Activated CD8-positive, alpha-beta memory T cell treated with anti-CD3 and anti-CD28 coated beads, Interleukin-2, amount 50 U/mL, for 4 hours (primary cell): ENCODE measurements at places on chromosomes 13 and 19.
A peak's percentile ranks its signal among the peaks of the same experiment; 100 is the strongest.

DNA sequence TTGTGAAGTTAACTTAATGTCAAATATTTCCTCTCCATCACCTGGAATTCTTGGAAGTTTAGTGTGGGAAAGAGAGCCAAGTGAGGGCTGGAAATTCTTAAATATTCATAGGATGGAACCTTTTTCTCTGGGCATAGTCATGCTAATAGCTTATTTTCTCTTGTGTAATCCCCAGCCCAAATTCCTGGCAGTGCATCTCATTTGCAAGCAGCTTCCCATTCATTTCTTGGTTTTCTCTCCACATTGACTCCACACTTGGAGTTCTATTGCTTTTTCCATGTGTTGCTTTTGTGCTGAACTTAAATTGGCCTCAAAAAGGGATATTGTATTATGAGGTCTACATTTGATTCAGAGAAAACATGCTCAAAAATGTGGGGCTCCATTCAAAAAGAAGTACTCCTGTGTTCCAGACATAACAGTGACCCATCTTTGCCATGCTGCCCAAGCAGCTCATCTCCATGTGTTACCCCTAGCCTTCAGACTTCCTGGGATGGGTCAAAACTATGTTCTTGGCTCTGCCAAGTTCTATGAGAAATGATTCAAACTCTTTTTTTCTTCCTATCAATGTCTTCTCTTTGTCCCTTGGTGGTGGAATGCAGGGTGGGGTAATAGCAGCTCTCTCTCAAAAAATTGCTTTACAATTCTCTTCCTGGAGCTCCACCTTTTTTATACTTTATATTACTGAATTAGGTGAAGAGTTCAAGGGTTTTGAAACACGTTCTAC lies 2471.5 kb downstream of the PCDH9 start:
- no peak for DNase-seq

DNA sequence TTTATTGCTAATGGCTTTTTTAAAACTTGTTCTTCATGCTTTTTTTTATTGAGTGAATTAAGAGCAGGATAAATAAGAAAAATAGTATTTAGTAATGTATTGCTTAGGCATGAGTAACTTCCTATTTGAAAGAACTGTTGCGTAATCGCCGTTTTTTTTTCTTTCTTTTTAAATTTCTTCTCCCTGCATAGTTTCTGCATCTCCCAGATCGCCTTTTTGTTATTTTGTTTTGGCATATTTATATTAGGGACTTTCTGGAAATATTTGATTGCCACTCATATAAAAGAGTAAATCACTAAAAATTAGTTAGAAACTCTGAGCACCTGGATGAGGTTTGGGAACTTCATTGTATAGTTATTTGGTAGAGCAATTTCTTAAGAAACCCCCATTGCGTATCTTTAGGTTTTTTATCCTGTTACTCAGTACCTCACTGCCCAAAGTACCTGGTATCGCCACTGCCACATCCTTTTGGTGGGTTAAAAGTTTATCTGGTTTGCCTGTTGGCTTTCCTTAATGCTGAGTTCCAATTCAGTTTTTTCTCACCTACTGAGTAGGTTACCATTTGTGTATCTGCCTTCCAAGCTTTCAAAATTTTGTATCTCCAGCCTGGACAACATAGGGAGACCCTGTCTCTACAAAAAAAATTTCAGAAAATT lies 36.2 kb upstream of the LPAR6 start:
- no peak for DNase-seq

DNA sequence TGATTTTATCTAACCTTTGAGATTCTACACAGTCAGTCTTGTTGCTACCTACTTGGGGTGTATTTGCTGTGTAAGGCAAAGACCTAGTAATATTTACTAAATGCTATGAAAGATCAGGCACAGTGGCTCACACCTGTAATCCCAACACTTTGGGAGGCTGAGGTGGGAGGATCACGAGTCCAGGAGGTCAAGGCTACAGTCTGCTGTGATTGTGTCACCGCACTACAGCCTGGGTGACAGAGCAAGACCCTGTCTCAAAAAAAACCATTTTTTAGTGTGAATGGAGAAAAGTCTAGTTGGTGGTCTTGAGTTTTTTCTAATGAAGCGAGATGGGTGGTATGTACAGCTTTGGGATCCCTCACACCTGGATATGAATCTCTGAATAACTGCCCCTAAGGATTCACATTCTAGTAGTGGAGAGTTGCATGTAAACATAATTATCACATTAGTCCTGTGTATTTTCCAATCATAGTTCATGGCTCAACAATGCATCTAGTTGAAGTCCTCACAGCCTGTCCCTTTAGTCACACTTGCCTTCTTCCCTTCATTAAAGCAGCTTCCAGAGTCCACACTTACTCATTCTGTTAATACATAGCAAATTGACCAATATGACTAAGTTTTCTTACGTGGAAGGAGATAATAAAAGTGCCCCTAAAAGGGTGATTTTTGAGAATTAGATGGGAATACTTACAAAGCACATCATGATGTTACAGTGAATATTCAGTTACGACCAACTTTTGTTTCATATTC lies 7.5 kb downstream of the RPL21 start:
- no peak for DNase-seq

GRCh38 chr19:33249740-33250366 lies 24.2 kb upstream of the SLC7A10 start:
- DNase-seq = no peak

GRCh38 chr13:75818179-75818967 lies 182.2 kb downstream of the LMO7 start:
- no peak for DNase-seq

- DNase-seq = no peak
Observed at GRCh38 chr19:16888629-16889365, at the start of gene F2RL3. Gene F2RL3 (plus strand): TSS chr19:16888999. CDS start chr19:16889190, 191 bp downstream.

DNA sequence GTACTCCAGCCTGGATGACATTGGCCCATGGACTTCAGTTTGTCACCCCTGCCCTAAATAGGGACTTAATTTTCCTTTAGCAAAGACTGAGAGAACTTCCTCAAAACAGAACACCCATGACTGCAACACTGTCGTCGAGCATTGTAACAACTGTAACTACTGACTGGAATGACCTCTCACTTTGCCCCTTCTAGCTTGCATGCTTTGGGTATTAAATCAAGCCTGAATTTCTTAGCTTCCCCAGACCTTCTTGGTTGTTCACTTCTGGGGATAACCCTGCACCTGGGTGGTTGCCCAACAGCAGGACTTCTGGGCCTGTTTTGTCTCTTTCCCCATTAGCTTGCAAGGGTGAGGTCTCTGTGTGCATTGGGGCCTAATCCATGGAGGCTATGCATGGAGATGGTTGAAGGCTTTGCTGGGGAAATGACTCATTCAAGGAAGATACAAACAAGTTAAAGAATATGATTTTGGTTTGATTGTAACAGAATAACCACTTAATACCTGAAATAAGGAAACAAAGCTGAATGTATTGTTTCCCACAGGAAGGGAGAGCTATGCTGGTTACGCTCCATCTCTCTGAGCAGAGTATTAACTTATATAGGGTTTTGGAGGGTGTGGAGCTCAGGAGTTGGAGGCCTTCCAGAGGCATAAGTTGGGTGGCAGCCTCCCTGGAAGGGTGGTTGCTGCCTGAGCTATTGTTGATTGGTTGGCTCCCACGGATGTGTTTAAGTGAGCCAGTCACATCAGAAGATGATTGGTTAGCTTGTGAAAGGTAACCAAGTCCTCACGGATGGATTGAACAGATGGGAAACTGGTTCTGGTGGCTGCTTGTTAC lies 34.7 kb upstream of the UBAC2 start:
- DNase-seq = no peak

DNA sequence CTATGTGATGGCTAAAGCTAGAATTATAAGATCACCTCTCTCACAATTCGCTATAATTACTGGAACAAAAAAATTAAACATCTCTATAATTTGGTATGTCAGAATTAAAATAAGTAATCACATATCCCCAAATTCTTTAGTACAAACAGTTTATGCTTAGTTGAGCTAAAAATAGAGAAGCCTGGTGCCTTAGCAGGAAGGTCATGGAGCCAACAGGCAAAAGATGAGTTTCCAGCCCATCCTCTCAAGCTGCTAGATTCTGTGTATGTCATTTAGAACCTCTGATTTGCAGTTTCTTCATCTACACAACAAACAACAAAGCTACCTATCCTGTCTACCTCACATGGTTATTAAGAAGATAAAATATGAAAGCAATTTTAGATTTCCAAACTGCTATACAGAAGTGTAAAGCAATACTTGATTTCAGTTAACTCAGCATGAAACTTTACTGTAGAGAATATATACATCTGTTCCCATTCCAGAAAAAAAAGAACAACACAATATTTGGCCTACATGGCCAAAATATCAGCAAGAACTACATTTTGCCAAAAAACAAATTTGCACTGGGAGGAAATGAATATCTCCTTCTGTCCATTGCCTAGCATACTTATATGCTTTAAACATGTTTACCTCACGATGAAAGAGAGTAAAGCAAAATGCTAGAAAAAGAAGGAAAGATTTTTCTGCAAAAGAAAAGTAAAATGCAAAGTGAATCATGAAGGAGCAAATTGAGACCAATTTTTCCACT lies 294.0 kb upstream of the MIR17HG start:
- no peak for DNase-seq

- no peak for DNase-seq
Observed at GRCh38 chr19:7831452-7831851, 1.4 kb downstream of the EVI5L start.

DNA sequence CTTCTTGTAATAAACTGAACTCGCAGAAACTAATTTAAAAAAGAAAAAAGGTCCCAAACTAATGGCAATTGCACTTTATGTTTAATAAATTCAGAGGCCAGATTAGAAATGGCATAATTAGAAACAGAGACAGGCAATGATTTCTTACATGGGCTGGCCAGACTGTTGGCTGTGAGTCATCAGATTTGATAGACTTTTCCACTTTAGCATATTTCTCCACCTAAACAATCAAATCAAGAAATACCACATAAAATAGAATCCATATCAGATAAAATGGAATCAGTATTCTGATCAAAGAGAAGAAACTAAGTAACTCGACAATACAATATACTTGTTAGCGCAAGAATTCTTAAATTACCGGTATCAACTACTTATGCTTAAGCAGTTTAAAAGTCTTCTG lies 29.0 kb downstream of the EXOSC8 start:
- DNase-seq = no peak

DNA sequence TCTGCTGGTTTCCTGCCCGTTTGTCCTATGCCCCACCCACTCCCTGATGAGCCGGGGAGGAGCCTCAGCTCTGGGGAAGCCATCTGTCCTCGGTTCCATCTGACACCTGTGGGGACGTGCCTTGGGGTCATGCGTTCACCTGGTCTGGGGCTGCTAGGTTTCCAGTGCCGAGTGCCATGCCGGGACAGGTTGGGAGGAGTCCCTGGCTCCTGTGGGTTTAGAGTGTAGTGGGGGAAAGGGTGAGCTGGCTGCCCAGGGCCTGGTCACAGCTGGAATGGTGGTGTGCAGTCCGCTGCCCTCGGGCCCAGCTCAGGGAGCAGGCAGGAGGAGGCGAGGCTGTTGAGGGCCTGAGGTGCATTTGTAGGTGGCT lies 2.5 kb downstream of the KDM4B start:
- DNase-seq = no peak

DNA sequence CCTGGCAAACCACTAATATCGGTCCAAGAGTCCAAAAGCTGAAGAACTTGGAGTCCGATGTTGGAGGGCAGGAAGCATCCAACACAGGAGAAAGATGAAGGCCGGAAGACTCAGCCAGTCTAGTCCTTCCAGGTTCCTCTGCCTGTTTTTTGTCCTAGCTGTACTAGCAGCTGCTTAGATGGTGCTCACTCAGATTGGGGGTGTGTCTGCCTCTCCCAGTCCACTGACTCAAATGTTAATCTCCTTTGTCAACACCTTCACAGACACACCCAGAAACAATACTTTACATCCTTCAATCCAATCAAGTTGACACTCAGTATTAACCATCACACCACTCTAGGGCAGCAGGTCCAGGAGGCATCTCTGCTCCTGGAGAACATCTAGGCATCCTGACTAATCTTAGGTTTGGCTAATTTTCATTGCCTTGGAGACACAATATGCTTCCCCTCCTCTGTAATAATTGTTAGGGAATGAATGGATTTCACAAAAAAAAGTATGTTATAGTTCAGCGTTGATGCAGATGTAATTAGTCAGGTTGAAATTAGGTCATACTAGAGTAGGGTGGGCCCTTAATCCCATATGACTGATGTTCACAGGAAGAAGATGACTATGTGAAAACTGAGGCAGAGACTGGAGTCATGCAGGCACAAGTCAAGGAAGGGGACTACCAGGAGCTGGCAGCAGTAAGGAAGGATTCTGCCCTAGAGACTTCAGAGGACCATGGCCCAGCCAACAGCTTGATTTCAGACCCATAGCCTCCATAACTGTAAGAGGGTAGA lies 183.4 kb downstream of the RBM26 start:
- DNase-seq = no peak

- DNase-seq = no peak
Observed at GRCh38 chr13:32150794-32151193, 119.2 kb downstream of the FRY start.

- DNase-seq = peak; percentile 18
Observed at GRCh38 chr13:49560270-49561061, 24.9 kb downstream of the RCBTB1 start.

GRCh38 chr19:46217476-46217875 lies 12.1 kb upstream of the IGFL1 start:
- DNase-seq = no peak

DNA sequence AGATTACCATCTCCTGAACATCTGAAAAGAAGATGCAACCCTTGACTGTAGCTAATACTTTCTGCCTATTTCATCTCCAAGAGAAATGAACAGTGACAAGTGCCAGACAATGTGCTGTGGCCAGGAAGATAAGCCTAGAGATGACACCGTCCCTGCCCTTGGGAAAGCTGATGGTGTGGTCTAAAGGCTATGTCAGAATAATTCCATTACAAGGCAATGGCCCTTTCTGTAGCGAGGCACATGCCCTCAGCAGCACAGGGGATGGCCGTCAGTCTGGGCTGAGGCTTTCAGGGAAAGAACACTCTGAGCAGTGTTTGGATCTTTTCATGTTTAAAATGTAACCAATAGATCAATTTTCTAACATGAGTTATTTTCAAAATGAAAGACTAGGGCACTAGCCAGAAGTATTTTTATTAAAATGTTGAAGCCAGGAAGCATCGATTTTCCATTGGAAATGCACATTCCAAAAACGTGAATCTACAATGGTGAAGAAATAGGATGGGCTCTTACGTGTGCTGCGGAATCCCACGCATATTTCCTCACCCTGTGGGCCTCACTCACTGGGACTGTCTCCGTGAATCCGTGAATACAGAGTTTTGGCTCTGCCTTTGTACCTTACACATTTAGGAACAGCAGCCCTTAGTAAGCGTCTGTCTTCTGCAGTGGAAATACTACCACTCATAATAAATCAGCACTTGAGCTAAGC lies 22.0 kb downstream of the COL4A1 start:
- no peak for DNase-seq

GRCh38 chr13:40158218-40158617 lies 502.8 kb downstream of the COG6 start:
- no peak for DNase-seq

- DNase-seq = no peak
Observed at GRCh38 chr13:51538591-51539179, 45.6 kb upstream of the WDFY2 start.
